SIG-M5 (cell line): ENCODE measurements at places on chromosomes 6 and 20.

- no peak for DNase-seq
These were observed 260.8 kb upstream of the OPRM1 start for GRCh38 chr6:153778216-153778615.

GRCh38 chr6:23137611-23138010 is 568.2 kb downstream of the HDGFL1 start:
- no peak for DNase-seq

DNA sequence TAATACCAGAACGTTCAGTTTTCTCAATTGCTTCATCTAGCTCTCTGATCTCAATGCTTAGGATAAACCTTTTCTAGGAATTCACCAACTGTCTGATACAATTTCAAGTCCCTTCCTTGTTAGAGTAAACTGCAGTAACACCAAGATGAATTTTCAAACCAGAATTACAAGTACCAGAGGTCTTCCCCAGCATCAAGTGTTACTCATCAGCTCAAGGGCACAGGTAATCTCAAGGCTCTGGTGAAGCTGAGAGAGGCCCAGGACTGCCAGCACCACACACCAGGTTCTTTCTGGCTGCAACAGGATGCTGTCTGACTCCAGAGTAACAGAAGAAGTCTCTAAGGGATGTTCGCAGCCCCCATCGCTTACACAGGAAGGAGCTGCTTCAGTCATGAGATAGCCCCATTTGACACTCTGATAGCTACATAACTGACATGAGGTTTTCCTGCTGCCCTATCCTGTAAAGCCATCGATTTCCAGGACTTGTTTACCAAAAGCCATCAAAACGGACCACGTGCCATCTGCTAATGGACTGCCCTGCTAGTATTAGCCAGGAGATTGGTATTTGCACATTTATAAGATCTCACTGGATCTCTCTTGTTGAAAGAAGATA is 549.4 kb downstream of the UTRN start:
- DNase-seq, result no peak

GRCh38 chr6:166411721-166412151 is 29.0 kb upstream of the MPC1 start:
- DNase-seq, result no peak

DNA sequence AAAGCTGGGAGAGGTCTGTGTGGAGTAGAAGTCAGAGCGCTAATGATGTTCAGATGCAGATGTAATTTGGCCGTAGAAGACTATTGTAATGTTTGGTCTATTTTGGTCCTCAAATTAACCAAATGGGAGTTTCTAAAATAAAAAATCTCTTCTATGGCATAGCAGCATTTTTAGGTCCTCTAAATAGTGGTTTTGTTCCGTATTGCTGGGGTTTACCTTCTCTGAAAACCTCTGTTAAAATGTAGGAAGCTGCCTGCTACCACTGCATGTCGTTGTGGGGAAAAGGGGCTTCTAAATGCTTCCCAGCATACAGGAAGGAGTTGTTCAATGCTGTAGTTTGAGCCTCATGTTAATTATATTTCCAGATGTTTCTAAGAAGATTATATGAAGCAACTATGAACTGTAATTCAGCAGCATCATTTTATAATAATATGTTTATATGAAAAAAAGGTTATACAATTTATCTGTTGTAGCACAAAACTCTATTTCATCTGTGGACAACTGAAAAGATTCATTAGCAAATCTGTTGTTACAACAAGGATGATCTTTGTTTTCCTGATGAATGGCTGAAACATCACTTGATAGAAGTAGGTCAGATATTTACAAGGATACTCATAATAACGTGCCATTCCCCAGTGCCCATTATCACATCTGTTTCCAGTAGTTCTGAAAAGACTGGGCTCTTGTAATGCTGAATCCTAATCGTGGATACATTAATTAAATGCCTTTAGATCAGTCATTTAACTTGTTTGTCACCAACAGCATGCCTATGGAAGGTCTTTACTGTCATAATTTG is 256.6 kb downstream of the TBC1D7 start:
- DNase-seq, result no peak

GRCh38 chr6:16683641-16684194 is 77.5 kb downstream of the ATXN1 start:
- DNase-seq, result no peak

- no peak for DNase-seq
These were observed 20.0 kb downstream of the HLA-B start for GRCh38 chr6:31336896-31337496.

- no peak for DNase-seq
These were observed at the start of gene METTL24 for GRCh38 chr6:110357664-110358552. METTL24 (minus strand) TSS chr6:110358349; CDS start chr6:110358272, 77 bp downstream.

GRCh38 chr20:56032251-56032650 is 26.9 kb upstream of the CBLN4 start:
- DNase-seq, result no peak

- no peak for DNase-seq
These were observed 57.4 kb upstream of the FOXC1 start for GRCh38 chr6:1552296-1552761.

DNA sequence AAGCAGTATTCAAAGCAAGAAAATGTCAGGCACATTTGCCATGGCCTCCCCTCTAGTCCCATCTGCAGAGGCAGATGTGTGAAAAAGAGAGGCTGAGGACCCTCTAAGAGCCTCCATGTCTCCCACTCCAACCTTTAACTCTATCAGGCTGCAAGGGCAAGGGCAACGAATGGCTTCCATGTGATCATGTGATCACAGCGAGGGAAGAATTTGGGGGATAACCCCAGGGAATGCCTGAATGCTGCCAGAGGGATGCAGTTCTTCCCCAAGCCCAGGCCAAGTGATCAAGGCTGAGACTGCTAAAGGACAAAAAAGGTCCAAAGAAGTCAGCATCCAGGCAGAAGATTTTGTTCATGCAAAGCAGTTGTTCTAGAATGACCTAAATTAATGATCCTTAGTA is 4.9 kb downstream of the CHD6 start:
- no peak for DNase-seq

DNA sequence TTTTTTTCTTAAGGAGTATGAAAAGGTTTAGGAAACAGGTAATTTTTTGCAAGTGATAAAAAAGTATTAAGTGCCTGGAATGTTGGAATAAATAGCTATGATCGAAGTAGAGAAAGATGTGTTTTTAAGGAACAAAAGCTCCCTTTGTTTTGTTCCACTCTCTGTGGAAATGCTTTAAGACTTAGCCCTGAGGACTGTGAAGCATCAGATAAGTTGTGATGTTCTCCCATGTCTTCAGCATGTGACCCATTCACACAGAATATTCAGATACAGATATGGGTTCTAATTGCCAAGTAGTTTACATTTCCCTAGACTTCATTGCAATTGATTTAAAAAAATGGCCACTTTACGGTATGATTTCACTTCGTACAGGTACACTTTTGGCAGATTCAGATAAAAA is 80.6 kb downstream of the KCNQ5 start:
- no peak for DNase-seq

DNA sequence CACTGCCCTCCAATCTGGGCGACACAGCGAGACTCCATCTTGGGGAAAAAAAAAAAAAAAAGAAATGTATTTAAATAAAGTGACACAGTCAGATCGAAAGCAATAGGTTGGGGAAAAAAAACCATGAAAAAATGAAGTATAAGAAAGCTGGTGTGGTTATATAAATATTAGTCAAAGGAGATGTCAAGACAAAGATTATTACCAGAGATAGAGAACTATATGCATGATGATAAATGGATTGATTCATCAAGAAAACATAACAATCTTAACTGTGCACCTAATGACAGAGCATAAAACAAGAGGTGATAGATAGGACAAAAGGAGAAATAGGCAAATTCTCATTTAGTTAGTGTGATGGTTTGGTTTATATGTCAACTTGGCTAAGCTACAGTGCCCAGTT is 146.9 kb upstream of the AHI1 start:
- no peak for DNase-seq
